T47D (cell line): ENCODE measurements at places on chromosomes 4 and X.

DNA sequence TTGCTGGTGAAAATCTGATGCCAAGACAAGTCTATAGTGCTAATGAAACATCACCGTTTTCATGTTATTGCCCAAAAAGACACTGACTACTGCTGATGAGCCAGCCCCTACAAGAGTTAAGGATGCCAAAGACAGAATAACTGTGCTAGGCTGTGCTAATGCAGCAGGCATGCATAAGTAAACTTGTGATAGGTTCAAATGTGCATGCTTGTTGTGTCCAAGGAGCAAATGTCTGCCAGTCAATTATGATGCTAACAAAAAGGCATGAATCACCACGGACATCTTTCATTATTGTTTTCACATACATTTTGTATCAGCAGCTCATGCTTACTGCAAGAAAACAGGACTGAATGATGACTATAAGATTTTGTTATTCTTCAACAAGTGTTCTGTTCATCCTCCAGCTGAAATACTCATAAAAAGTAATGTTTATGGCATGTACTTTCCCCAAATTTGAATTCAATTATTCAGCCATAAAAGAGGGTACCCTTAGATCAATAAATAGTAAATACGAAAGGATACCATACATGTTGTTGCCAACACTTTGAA is 306.9 kb upstream of the ARSJ start:
- DNase-seq = no peak

DNA sequence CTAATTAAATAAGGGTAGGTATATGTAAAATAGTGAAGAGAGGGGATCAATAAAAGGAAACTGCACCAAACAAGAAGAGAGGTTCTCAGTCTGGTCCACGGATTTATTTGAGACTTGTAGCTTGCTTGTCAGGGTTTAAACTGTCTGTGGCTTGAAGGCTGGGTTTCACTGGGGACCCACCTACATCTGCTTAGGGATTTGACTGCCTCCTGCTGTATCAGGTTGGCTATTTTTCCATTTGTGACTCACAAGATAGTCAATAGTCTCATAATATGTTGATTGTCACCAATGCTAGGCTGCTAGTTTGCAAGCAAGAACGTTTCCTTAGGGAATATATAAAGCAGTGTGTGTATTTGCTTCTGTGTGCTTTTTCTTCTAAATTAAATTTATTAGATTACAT is 1950.7 kb upstream of the IGFBP7 start:
- DNase-seq = no peak

GRCh38 chrX:12955882-12956703 is 18.8 kb upstream of the TMSB4X start:
- peak; percentile 52 for DNase-seq

GRCh38 chr4:77599378-77599777 is 6.2 kb upstream of the CXCL13 start:
- DNase-seq = no peak

DNA sequence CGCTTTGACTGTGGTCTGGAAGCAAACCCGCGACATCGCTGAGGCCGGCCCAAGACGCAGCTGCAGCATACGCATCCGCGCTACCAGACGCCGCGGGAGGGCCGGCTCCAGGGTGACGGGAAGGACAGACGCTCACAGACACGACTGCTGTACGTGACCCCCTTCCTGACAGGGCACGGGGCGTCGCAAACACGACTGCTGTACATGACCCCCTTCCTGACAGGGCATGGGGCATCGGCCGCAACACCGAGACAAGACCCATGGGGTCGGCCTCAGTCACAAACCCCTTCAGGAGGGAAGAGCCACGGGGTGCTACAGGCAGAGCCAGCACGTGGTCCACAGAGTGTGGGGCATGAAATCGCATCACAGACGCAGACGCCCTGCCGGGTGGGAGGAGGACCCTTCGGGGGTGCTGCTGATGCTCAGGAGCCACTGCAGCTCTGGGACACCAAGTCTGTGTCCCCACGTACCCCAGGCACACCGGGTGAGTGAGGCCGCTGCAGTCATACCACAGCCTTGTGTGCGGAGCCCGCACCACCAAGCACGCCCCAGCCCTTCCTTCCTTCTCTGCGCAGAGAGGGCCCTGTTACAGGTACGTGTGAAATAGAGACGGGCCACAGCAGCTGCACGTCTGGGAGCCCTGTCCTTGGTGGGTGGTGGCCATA is 38.7 kb upstream of the CPLX1 start:
- no peak for DNase-seq

DNA sequence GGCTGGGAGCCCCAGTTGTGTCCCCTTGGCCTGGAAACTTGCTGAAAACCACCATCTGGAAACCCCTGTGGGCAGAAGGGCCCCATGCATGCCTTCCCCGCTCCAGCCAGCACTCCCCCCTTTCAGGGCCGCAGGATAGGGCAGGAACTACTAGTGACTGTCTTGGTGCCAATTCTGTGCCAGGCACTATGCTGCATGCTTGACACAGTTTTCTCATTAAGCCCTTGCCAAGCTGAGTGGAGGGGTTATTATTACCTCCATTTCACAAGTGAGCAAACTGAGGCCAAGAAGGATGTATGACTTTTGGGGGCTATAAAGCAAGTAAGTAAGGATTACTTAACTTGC is 73.6 kb upstream of the PJA1 start:
- no peak for DNase-seq

DNA sequence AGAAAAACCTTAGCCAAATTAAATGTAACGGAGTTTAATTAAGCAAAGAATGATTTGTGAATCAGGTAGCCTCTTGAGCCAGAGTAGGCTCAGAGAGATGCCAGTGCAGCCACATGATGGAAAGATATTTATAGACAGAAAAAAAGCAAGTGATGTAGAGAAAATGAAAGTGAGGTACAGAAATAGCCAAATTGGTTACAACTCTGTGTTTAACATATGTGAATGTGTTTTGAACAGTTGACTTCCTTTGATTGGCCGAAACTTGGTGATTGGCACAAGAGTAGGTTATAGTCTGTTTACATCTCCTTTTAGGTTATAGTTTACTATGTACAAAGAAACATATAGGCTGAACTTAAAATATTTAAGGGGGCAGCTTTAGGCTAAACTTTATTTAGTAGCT is 459.9 kb upstream of the BOD1L1 start:
- DNase-seq = no peak
